ENCODE measurements at places on chromosomes 3 and 15.

GRCh38 chr3:13800064-13800463, 79.8 kb downstream of the WNT7A start:
- DNase-seq = no peak

DNA sequence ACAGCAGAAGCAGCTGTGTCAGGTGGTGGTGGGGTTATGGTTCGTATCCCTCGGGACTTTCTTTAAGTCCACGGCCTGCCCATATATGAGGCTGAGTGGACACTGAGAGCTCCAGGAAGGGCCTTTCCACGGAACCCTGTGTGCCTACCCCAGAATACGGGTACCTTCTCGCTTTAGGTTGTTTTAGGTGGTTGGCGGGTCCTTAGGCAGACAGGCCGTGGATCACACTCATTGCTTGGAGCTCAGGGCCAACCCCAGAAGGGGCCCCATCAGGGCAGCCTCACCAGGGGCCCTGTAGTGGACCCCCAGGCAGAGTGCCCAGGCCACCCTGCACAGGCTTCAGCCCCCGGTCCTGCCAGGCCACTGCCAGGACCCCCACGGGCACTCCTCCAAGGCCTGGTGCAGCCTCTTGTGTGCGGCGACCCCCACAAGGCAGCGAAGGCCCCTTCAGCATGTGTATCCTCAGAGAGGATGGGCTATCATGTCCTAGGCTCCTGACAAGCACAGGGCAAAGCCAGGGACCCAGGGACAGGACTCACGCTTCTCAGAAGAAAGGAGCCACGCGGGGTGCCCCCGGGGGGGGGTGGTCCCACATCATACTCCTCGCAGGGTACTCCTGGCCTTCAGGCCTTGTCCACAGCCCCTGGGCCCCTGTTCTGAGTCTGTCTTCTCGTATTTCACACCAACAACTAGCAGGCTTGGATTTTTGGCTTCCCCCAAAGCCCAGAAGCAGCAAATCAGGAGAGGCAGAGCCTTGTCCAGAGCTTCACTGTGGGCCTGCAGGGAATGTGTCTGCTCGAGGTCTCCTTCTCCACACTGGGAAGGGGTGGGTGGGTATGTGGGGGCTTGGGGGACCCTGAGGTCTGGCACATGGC, 93.4 kb downstream of the LRRK1 start:
- no peak for DNase-seq

DNA sequence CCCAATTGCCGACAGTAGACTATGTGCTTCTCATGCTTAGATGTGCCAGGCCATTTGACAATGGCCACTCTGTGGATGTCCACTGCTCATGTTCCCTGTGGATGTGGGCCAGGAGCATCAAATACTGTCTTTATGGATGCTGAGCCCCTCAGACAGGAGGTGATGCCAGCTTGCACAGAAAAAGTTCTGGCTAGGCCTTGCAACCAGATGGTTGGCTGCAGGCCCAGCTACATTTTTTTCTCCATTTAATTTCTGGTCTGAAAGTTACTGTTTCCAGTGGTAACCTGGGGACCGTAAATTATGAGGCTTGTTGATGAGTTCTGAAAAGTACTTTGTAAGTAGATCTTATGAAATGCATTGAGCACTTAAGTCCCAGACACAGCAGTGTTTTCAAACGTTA, 228.5 kb downstream of the CHL1 start:
- no peak for DNase-seq

DNA sequence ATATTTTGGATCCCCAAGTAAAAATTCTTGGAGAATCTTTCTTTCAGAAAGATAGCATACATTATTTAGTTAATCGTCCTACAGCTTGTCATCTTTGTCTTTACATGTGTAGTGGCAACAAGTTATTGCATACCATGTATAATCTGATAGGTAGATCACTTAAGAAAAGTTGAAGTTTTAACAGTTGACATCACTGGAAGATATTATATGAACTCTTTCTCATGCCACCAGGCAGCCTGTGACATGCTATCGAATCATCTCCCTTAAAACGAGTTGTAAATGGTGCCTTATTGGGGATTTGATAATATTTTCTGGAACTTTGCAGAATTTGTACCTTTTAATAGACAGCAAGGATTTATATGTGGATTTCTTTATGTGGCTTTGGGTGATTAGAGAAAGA, 8.7 kb downstream of the U2SURP start:
- no peak for DNase-seq

DNA sequence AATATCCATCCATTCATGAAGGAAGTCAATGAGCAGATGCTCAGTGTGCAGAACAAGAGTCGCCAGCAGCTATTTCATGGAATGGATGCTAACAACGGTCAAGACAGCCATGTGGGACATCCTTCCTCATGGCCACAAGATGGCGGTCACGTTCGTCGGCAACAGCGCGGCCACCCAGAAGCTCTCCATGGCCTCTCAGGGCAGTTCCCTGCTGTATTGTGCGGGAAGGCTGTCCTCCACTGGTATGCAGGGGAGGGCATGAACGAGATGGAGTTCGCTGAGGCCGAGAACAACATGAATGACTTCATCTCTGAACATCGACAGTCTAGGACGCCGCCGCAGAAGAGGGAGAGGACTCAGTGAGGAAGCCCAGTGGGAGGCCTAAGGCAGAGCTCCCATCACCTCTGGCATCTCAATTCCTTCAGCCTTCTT, 208.3 kb downstream of the TJP1 start:
- no peak for DNase-seq

DNA sequence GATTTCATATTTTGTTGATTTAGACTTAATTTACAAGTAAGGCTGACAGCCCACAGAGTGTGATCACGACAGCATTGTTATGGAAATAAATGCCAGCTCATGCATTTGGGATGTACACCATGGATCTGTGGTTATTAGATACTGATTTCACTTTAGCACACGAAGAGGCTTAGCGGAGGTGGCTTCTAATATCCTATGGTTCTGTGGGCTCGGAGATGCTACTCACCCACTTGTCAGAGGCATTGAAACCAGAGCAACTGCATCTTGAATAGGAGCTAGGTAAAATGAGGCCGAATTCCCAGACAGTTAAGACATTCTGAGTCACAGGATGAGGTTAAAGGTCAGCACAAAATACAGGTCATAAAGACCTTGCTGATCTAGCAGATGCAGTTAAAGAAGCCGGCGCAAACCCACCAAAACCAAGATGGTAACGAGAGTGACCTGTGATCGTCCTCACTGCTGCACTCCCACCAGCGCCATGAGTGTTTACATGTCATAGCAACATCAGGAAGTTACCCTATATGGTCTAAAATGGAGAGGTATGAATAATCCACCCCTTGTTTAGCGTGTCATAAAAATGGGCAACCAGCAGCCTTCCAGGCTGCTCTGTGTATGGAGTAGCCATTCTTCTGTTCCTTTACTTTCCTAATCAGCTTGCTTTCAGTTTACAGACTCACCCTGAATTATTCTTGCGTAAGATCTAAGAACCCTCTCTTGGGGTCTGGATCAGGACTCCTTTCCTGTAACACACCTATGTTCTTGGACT, 117.5 kb downstream of the PGPEP1L start:
- no peak for DNase-seq

GRCh38 chr3:36257158-36257852, 123.0 kb upstream of the STAC start:
- no peak for DNase-seq

DNA sequence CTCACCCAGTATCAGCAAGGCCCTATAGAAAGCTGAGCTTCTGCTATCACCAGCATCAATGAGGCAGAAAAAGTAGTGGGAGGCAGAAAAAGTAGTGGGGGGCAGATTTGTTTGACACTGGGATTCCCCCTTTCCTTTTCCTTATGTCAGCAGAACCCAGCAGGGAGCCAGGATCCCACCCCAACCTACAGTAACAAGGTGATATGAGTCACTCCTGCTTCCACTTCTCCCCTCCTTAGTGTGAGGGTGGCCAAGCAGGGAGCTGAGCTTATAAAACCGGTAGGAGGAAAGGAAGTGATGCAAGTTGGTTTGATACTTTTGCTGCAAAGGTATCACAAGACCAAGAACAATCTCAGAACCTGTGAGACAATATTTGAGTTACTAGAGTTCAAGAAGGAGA, 128.7 kb downstream of the SCAPER start:
- no peak for DNase-seq

GRCh38 chr3:112793326-112794081, 53.2 kb downstream of the CD200R1L start:
- no peak for DNase-seq

- no peak for DNase-seq
Observed at GRCh38 chr15:32003558-32003957, 26.8 kb upstream of the CHRNA7 start.

DNA sequence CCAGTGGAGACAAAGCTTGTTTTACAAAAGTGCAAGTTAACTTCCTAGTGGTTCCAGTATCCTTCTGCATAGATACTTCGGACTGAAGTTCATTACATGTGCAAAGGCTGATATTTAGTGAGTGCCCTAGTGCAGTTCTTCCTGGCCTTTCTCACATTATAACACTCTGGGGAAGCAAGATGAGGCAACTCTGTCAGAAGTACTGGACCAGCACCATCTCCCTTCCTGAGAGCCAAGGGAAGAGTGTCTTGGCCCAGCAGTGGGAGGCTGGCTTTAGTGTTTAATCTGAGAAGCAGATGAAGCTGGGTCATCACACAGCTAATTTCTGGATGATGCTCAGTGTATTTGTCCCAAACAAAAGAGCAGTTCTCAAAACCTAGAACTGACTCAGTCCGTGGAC, 397.7 kb downstream of the CACNA2D3 start:
- no peak for DNase-seq

DNA sequence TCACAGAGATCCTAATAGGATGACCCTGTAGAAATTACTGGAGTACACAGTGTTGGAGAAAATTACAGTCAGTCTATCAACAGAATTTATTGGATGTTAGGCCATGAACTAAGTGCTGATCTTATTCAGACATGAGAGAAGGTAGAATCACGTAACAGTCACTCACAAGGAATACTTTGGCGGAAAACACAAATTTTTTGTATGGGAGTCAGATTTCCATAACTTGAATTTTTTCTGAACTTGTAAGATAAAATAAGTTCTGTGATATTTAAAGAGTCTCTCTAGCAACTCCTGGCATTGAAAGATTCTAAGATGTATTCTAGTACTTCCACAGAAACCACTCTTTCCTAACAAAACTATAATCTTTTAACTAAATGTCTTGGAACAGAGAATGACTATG, 178.8 kb upstream of the MME start:
- DNase-seq = no peak

DNA sequence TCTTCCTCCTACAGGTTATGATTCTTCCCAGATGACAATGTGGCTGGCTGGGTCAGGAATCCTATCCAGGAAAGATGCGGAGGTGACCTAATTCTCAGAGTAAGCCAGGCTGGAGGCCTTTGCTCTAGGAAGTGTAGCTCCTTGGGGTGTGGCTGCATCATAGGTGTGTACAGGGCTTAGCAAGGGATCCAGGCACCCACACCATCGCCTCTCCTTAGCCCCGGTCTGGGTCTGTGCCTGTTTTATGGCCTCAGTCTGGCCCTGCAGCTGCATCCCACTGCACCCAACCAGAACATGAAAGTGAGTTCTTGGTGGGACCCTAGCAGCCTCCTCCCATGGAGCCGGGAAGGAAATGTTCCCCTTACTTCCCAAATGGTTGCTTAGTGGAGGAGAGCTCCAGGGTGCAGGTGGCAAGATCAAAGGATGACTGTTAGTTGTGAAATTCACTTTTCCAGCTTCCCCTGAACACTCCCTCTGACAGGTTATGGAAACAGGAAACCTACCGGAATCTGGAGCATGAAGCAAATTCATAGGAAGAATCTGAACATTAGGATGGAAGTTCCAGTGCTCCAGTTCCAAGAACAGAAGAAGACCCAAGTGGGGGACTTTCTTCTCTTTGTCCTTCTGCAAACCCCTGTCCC, 2.7 kb upstream of the AMOTL2 start:
- no peak for DNase-seq

DNA sequence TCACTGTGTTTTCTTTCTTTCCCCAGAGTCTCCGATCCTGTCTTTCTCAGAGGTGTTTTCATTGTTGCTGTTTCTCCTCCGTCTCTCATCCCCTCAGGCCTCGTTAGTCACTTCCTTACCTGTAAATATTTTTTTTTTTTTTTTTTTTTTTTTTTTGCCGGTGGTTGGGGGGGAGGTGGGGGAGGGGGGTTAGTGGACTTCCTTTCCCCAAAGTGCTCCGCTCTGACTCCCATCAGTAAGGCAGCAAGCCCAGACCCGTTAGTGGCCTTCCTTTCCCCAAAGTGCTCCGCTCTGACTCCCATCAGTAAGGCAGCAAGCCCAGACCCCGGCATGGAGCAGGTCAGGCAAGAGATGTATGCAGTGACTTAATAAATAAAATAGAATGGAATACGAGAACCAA, 97.1 kb upstream of the TNFAIP8L3 start:
- no peak for DNase-seq

DNA sequence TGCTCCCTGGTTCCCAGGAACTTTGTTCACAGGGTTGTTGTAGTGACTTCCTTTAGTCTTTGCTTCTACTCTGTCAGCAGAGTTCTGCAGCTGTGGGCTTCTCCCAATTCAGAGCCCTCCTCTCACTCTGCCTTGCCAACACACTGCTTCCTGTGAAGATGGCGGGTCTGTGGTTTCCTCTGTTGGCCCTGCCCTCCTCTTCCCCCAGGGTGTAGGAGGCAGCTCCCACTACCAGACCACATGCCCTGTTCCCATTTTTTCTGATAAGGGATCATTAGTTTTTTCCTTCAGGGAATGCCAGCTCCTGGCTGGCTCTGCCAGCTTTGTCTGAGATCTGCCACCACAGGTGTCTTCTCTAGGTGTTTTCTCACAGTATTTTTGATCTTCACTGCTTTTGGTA, 12.7 kb downstream of the SPSB4 start:
- no peak for DNase-seq

GRCh38 chr15:96578393-96578792, 247.9 kb downstream of the NR2F2 start:
- DNase-seq = no peak

DNA sequence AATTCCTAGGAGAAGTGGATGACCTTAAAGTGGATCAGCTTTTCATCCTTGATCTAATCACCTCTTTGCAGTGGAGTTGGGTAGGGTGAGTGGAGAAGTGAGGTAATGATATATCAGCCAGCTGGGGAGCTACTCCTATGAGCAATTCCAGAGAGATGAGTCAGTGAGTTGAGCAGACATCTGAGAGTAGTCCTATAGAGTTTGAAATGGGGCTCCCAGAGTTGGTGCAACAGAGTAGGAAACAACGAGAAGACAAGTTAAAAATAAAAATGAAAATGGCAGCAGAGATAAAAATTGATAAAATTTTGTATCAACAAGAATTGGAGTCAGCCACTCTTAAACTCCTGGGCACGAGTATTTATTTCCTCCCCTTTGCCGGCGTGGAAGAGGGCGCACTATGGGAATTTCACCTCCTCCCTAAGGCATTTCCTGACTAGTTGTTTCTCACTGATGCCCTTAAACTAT, 150.8 kb upstream of the DPH6 start:
- DNase-seq = no peak

DNA sequence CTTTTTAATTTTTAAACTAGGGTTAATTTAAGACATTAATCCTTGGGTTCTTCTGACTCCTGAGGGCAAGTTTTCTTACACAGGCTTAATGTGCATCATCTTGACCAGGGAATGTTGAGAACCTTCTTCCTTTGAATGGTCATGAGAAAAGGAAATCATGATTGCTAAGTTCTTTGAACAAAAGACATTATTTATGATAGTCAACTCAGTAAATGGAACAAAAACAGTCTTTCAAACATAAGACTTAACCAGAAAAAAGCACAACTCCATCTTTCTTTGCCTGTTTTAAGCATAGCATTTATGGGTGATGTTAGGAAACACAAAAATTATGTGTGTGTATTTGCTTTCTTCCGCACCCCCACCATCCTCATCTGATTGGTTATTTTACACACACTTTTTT, 5.4 kb downstream of the TLNRD1 start:
- no peak for DNase-seq

GRCh38 chr3:66110840-66111239, 72.1 kb upstream of the MAGI1 start:
- DNase-seq = no peak
